ENCODE measurements at places on chromosomes 7 and 10.

GRCh38 chr7:80636709-80637108 is 1.7 kb upstream of the CD36 start:
- DNase-seq = no peak

DNA sequence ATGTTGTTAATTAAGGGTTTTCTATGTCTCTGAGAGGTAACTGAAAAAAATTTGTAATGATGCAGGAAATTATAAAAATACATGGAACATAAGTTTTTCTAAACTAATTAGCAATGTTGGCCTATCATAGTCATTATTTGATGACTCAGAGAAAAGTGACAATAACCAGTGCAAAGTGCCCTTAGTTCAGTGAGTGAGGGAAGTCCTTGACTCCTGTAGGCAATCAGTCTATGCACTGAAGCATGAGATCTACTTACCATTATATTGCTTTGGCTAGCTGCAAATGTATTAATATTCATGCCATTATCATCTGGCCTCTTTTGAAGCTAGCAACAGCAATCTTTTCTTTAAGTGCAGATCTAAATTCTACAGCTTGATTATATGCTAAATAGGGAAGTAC is 40.6 kb downstream of the CCDC172 start:
- DNase-seq = no peak

- DNase-seq = no peak
Observed at GRCh38 chr7:141161550-141162535, 88.0 kb downstream of the TMEM178B start.

- DNase-seq = no peak
Observed at GRCh38 chr10:114664127-114664526, 6.1 kb upstream of the ABLIM1 start.

- no peak for DNase-seq
Observed at GRCh38 chr10:113550365-113550764, 2.5 kb upstream of the HABP2 start.

GRCh38 chr7:34747867-34748727 is 90.1 kb downstream of the NPSR1 start:
- DNase-seq = peak; percentile 67

- DNase-seq = no peak
Observed at GRCh38 chr10:10814069-10814468, 203.6 kb upstream of the CELF2 start.

DNA sequence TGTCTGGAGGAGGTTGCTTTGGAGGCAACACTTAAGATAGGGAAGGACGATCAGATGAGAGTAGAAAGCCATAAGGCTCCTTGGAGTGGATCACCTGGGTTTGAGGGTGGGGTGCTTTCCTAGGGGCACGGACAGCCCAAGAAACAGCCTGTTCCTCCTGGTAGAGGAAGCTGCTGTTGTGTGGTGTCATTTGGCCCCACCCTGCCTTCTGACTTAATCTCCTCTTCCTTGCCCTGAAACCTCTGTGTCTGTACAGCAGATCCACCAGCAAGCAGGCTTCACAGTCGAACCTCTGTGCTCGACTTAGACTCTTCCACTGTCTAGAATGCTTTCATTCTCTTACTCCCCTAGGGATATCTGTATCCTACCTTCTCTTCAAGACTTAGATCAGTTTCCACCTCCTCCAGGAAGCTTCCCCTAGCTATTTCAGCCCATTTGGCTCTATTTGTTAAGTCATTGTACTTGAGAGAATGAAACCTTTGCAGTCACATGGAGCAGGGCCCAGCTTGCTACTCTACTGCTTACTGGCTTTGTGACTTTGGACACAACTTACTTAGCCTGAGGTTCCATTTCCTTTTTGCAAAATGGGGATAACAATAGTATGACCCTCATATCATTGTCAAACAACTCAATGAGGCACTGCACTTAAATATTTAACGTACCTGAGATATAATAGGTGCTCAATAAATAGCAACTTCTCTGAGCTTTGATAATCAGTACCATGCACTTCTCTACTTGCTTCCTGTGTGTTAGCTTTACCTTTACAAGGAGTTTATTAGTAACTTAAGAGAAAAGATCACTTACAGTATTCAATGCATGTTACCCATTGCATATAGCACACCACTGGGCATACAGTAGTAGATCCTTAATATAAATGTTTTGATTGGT is 5.0 kb downstream of the MXI1 start:
- peak; percentile 33 for DNase-seq

DNA sequence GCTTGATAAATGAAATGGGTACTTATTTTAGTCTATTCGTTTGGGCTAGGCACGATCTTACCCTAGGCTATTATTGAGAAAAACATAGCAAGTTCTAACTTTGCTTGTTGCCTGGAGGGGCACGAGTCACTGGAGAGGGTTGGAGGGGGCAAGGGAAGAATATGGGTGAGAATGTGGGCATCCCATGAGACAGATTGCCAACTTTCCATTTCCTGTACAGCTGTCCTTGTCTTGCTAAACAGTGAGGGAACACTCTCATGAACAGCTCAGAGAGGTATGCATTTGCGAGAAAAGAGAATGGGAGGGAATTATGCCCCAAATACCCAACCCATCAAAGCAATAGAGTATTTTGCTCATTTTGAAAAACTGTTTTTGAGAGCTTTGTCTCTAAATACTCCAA is 9.2 kb downstream of the CDHR3 start:
- peak; percentile 8 for DNase-seq

DNA sequence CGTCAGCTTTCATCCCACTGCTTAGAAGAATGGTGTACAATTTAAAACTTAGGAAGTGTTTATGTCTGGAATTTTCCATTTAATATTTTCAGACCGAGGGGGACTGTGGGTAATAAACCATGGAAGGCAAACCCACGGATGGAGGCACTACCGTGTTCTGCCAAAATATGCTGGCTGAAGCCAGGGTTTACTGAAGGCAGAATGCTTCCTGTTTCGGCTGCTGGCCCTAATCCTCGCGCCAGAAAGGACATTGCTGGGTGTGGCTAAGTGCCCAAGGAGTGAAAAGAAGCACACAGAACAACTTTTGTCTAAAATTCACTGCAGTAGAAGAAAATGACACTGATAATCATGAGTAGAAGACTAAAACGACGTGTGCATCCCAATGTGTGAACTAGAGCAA is 32.3 kb downstream of the PITRM1 start:
- DNase-seq = no peak

GRCh38 chr10:15943426-15943825 is 83.1 kb upstream of the MINDY3 start:
- DNase-seq = no peak

DNA sequence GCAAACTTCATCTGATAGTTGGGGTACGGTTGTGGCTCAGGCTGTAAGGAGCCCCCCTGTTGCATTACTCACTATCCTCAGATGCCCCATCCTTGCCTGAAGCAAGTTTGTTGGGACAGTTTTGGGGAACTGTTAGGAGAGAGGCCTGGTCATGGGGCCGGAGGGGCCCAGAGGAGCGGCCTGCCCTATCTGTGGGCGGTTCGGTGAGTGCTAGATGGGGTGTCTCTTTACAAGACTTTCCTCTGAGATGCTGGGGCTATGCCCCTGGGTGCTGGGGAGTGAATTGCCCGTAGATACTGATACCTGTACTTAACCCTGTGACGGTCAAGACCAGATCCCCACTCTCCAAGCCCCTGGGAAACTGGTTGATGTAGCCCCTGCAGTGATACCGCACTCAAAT is 12.4 kb downstream of the CUX1 start:
- DNase-seq = no peak

GRCh38 chr10:131141645-131142516 is 169.6 kb downstream of the TCERG1L start:
- DNase-seq = no peak

GRCh38 chr10:17562614-17563013 is 54.6 kb downstream of the HACD1 start:
- DNase-seq = peak; percentile 15

- DNase-seq = no peak
Observed at GRCh38 chr7:38548605-38549004, 82.6 kb downstream of the AMPH start.

- DNase-seq = no peak
Observed at GRCh38 chr10:119597405-119598186, 832 bp upstream of the TIAL1 start.

DNA sequence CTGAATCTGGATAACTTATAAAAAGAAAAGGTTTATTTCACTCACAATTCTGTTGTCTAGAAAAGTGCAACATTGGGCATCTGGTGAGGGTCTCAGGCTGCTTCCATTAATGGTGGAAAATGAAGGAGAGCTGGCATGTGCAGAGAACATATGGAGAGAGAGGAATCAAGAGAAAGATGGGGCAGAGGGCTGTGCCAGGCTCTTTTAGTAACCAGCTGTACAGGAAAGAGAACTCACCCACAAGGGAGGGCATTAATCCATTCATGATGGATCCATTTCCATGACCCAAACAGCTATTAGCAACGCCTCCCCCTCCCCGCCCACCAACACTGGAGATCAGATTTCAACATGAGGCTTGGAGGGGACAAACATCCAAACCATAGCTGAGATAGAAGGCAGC is 61.7 kb upstream of the LYZL1 start:
- no peak for DNase-seq

DNA sequence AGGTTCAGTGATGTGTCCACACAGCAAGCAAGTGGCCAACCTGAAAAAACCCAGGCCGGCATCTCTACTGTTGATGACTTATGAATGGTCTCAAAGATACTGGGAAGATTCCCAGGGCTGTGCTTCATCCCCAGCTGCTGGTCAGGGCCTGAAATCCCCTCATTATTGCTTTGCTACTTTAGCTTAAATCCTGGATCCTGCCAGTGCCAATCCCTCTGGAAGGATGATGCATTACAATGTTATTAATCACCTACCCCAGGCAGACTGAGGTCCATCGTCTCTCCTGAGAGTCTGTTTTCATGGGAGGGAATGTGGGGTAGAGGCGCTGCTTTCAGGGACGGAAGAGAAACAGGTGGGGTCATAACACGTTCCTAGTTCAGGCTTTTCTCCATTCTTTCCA is 371.6 kb downstream of the RPS24 start:
- DNase-seq = peak; percentile 49
